ENCODE measurements at places on chromosomes 6 and 20.

- no peak for DNase-seq
Measured at GRCh38 chr20:61753316-61753942, 312.3 kb downstream of the TAF4 start.

DNA sequence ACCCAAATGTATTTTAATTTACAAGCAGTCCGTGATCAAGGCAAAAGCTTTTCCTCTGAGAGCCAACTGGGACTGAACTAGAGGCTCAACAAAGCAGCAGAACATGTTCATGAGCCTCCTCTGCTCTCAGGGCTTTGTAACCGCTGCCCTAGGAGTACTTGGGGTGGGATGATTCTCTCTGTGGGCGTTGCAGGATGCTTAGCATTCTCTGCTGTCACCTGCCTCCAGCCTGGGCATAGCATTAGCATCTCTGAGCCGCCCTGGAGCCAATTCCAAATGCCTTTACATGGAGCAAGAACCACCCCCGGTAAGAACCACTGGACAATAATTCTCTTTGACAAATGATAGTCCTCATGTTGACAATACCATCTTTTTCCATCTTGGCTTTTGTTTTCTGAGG lies 237.6 kb upstream of the CDH4 start:
- DNase-seq: no peak

DNA sequence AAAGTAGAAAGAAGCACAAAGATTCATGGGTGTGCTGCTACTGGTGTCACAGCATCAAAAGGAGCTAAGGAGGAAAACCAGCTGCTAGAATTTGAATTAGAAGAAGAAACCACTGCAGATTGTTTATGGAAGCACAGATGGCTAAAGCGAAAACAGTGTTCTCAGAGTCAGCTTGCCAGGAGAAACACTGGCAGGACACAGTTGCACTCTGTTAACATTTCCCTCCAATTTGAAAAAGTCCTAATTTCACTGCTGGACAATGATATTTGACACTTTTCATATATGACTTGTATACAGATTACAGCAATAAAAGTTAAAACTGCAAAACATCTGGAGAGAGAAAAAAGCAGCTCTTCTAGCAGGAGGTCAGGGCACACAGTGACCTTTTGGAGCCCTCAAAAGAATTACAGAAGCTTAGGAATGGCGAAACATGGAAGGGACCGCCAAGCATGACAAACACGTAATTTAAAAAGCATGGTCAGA lies 314.5 kb downstream of the COL12A1 start:
- no peak for DNase-seq

- DNase-seq: no peak
Measured at GRCh38 chr6:71474942-71475341, 186.3 kb downstream of the OGFRL1 start.

GRCh38 chr6:137819740-137820139 lies 47.3 kb upstream of the TNFAIP3 start:
- no peak for DNase-seq

GRCh38 chr6:36666826-36667591 lies 11.5 kb upstream of the CDKN1A start:
- no peak for DNase-seq
